Fibroblast of skin of left biceps (primary cell): ENCODE measurements at places on chromosomes 5 and 9.

DNA sequence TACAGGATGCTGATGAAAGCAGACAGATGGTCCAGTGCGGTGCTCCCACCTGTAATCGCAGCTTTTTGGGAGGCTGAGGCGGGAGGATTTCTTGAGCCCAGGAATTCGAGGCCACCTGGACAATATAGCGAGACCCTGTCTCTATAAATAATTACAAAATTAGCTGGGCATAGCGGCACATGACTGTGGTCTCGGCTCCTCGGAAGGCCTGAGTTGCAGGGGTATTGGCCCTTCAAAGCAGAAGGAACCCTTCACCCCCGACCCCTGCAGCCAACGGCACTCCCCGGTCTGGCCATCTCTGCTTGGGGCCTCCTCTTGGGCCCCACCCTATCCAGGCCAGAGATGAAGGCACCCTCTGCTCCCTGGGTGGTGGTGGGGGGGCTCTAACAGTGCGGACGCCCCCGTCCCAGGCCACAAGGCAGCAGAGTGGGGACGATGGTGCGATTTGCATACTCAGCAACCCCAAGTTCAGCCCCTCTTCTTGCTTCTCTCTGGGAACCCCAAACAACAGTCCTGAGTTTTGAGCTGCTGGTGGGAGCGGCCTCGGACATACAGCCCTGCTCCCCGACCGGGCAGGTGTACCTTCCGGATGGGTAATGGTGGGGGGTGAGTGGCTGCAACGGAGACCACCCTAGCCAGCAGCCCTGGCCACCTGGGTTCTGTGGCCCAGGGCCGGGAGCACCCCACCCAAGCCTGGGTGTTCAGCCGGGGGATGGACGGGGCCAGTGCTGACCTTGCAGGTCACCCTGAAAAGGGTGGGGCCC is 50.7 kb downstream of the NACC2 start:
- no peak for DNase-seq

GRCh38 chr5:167813389-167813788 is 478.1 kb upstream of the WWC1 start:
- DNase-seq, result no peak

- DNase-seq, result no peak
Observed at GRCh38 chr5:29197631-29198454, 1995.6 kb upstream of the CDH6 start.

GRCh38 chr9:72400866-72401265 is 35.9 kb upstream of the ZFAND5 start:
- DNase-seq, result no peak

GRCh38 chr9:81759680-81760215 is 70.4 kb upstream of the TLE1 start:
- peak; percentile 25 for DNase-seq

DNA sequence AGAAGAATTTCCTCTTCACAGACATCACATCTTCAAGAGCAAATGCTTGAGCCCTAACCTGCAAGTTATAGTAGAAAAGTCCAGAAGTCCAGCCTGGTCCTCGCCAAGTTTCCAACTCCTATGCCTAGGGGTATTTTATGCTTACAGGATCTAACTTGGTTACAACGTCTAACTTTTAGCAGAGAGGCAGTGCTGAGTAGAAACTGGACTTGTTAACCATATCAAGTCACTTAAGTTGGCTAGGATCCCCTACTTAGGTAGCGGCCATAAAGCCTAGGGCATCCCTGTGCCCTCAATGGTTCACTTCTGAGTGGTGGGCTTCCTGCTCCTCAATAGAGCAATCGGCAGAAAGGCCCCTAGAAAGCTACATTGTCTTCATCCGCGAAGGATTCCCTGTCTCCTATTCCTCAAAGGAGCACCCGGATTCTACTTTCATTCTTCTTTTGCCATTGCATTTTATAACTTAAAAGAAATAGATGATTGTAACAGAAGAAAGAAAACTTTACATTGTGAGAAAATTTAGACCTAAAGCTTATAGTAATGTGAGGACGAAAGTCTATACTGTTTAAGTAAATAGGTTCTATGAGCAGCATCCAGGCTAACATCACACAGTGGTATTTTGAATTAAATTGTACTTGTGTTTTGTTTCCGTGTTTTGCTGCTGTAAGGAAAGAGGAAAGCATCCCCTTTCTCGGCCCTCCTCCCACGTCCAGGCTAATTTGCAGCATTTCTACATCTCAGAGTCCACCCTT is 1.3 kb upstream of the MTAP start:
- DNase-seq, result no peak

- no peak for DNase-seq
Observed at GRCh38 chr9:33785914-33786313, 9.4 kb upstream of the PRSS3 start.

DNA sequence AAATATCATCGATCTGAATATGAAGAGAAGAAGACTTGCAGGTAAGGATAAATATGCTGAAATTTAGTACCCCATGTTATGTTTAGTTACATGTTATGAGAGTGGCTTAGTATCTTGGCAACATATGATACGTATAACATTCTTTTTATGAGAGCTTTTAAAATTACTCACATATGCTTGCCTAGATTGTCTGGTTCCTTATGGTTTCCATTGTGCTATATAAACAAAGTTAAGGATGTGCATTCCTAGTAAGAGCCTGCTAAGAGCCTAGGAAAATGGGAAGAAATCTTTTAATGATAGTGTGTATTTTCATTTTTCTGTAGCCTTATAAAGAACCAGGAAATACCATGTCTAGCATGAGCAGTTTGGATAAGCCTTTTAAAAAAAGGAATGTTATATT is 112.0 kb upstream of the KCNN2 start:
- DNase-seq, result peak; percentile 80

DNA sequence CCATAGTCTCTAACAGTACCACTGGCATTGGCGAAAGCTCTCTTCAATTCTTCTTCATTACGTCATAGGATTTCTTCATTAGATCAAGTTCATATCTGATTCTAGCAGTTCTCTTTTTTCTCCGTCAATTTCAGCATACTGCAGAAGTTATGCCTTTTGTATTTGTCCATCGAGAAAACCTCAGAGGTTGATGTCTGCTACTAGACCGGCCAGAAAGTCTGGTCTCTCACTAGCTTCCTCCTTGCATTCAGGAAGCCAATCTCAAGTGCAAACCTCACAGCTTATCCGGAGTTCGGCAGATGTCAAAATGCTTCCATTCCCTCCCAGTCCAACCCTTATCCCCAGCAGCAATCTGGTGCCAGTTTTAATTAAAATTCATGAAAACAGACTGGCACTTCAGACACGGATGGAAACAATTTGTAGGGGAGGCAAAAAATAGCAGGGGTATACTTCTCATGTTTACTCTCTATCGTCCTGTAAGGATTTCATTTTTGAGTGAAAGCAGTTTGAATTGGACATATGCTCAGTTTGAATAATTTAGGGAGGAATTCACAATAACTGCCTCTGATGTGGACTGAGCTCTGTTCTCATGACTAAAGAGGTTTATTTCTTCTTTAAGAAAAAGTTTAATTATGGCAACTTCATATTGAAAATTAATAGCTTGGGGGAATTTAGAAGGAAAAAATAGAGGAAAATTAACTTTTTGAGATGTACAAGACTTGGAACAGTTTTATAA is 56.4 kb upstream of the TMC1 start:
- DNase-seq, result no peak

GRCh38 chr5:151158287-151158661 is 695 bp upstream of the ANXA6 start:
- DNase-seq, result no peak

DNA sequence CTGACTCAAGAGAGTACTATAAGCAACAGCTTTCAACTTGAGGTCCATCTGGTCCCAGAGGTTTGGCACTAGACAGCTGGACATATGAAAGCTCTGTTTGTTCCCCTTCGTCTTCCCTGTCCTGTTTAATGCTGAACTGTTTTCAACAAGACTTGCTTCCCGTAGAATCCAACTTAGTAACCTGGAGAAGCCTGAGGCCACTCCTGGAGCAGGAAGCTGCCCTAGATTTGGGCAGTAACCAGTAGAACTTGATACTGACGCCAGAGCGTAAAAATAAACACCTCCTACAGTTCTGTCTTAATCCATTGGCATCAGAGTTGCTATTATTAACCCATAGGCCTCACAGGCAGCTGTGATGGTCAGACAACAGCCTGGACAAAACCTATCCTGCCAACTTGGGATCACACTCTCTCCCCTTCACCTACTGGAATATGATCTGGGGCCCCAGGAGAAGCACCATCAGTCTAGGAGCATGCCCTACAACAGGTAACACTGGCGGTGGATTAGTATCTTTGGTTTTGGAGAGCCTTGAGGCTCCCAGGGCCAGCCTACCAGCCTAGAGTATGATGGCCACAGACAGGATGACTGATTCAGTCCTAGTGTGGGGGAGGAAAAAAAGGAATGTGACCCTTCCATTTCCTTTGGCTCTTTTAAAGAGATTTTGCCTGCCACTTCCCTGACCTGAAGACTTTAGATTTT is 29.2 kb downstream of the RUSC2 start:
- no peak for DNase-seq

- DNase-seq, result peak; percentile 84
Observed at GRCh38 chr5:39547553-39548154, 122.9 kb upstream of the DAB2 start.

GRCh38 chr5:142611154-142611553 is 74.7 kb downstream of the FGF1 start:
- DNase-seq, result no peak

DNA sequence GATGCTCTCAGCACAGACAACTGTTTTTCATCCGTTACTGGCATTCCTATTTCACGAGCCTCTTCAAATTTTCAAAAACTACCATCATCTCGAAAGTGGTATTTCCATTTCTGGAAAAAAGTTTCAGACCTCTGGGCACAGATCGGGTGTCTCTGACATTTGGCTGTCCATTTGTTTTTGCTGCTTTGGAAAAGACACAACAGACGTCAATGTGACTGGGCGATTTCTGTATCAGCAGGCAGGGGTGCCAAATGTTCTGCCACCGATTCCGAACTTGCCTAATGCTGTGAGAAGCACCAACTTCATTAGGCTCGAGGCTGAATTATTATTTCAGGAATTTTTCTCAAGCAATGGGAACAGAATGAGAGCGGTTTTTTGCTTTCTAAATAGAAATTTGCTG is 105.6 kb downstream of the ARSB start:
- DNase-seq, result no peak

DNA sequence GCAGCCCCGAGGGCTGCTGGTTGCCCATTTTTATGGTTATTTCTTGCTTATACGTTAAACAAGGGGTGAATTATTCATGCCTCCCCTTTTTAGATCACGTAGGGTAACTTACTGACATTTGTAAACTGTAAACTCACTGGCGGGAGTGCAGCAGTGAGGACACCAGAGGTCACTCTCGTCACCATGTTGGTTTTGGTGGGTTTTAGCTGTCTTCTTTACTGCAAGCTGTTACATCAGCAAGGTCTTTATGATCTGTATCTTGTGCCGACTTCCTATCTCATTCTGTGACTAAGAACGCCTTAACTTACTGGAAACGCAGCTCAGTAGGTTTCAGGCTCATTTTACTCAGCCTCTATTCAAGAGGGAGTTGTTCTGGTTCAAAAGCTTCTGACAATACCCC is 155.0 kb upstream of the PRDM9 start:
- DNase-seq, result no peak

DNA sequence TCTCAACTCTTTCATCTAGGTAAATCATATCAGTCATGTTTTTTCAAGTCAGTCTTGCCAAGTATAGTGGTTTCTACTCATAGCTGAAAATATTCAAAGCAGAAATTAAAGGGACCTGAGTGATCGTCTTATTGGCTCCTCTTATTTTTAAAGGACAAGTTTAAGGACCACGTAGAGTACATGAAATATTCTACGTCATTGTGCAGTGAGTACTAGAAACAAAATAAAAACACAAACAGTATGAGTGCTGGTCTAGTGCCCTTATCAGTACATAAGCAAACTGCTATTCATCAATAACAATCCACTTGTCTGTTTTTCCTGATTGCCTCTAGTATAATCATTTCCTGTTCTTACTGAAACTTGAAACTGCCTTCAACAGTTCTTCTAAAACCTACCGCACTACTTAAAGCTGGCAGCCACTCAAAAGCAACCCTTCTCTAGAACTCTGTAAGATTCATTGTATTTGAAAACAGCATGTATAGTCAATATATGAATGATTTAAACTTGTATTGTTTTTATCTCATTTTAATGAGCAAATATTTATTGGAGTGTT is 853.7 kb downstream of the TAF11L14 start:
- no peak for DNase-seq

DNA sequence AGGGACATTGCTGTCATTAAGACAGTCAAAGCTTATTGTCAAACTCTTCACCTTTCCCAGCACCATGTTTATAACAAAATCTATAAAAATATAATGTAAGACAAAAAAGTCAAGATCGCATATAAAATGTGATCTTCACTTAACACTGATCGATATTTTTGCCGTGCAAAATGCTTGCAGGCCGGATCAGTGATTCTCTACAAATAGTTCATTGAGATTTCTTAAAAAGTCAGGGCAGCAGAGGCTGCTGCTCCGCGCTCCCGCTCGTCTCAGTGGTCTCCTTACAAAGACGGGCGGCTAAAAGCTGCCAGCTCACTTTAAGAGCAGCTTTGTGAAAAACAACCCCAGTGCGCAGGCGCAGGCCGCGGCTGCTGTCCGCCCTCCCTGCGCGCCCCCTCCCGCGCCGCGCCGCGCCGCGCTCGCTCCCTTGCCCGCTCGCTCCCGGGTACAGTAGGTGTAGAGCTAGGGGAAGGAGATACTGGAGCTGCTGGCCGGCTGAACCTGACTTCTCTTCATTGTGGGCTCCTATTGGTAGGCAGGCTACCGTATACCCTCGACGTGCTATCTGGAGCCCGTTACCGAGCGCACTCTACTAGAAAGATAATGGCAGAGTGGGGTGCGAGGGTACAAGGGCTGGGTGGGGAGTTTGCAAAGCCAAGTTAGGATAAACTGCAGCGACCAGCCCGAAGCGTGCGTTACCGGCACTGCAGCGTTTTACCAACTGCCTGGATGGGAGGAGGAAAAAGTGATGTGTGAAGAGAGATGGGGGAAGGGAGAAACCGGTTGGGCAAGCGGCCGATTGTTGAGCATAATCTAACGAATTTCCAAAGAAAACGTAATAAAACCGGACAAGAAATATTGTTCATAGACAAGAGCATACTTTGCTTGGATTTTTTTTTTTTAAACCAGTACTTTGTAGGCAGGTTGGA is at the start of gene ARRDC3:
ARRDC3 (minus strand) TSS at position 291 of the 929 bp plus-strand sequence; CDS start at position 66, 225 bp downstream.
- DNase-seq, result peak; percentile 92

DNA sequence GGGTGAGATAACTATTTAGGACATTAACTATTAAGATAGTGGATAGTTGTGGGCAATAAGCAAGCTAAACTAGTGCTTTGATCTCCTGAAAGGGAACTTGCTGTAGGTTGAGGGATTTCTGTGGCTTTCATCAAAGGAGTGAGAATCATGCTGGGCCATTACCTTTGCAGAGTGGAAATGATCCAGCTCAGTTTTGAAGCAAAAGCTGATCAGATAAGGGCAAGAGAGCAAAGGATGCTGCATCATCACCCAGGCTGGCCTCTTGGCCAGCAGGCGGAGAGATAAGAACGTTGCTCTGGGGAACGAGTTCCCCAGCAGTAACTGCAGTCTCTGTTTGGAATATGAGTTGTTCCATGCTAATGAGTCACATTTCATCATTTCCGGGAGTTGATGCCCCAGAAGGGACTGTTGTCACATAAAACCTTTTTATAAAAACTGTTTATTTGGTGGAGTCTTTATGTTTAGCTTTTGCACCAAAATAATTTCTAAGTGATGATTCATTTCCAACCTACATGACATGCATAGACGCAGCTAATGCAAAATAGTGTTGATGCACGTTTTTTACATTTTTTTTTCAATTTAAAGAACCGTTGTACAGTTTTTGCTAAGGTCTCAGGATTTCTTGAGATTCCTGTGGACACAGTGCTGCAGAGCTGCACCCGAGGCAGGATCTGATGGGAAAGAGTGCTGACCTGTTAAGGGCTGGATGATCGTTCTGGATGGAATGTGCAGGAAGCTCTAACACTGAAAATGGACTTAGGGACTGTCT is 99.3 kb downstream of the ACTBL2 start:
- peak; percentile 64 for DNase-seq
